ENCODE measurements at places on chromosomes 4 and X.

GRCh38 chr4:5566991-5567390 lies 141.4 kb downstream of the EVC2 start:
- ATAC-seq: no peak

GRCh38 chrX:110401135-110401534 lies 42.5 kb downstream of the RTL9 start:
- ATAC-seq: no peak

GRCh38 chr4:188992706-188993105 lies 853.5 kb downstream of the TRIML1 start:
- no peak for ATAC-seq

DNA sequence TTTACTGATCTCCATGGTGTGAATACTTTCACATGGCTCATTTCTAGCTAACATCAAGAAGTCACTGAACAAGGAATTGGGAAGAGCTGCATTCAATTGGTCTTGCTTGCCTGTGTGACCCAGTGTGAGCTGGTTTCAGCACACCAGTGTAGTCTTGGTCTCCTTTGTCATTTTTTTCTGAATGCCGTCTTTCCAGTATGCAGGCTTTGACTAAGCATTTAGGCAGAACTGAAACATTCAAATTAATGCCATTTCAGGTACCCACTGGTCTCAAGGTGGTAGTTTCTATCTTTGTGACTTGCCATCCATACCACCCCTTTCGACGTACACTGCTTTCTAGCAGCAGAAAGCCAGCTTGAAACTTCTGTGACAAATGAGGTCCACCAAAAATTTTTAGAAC lies 550.5 kb upstream of the BOD1L1 start:
- no peak for ATAC-seq

GRCh38 chrX:136497556-136498052 lies at the start of gene HTATSF1:
Gene HTATSF1, plus strand, starts transcription at chrX:136497592. Its CDS starts 93 bp downstream, at chrX:136497685.
- peak; percentile 43 for ATAC-seq

GRCh38 chrX:150871341-150871811 lies 27.1 kb downstream of the CD99L2 start:
- ATAC-seq: no peak

DNA sequence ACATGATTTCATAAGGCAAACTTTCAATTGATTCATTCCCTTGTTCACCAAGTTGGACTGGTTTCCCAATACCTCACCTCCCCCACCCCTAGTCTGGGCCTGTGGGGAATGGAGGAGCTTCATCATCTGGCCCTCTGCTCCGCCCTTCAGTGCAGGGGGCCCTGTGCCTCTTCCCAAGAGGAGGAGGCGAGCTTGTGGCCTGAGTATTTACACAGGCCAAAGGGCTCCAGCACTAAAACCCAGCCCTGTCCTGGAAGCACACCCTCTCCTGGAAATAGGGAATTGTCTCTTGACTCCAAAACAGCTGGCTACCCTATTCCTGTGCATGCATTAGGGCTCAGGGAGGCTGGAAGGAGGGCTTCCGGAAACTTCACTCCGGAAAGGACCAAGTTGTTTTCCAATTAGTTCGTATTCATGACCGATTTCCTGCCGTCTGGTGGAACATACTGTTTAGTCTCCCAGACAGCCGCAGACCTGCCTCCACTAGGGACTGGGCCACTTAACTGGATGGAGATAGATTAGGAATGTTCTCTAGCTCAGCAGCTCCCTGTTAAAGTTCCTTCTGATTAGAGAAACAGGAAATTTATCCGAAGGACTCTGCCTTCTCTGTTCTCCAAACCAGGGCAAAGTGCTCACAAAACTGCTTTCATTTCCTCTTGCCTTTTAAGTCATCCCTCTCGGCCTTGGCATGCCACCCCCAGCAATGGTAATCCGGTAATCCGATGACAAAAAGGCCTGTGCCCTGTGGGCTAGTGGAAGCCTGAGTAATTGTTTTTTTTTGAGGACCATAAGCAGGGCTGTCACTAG lies 5.8 kb downstream of the SRPX2 start:
- ATAC-seq: no peak

DNA sequence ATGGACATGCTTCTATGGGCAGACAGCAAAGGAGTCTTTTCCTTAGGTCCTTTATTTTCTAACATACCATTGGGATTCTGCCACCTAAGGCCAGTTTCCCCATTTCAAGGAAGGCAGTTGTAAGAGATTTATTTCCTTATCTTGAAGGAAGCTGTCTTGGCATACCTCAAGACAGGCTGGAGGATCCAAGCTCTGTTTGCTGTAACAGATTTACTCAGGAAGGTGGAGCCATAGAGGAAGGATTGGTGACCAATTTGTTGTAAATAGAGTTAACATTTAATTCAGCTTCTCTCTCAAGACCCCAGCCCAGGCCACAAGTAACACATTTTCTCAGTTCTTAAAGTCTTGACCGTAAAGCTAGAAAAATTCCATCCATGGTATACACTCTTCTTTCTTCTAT lies 131.6 kb upstream of the TENM3 start:
- ATAC-seq: no peak

DNA sequence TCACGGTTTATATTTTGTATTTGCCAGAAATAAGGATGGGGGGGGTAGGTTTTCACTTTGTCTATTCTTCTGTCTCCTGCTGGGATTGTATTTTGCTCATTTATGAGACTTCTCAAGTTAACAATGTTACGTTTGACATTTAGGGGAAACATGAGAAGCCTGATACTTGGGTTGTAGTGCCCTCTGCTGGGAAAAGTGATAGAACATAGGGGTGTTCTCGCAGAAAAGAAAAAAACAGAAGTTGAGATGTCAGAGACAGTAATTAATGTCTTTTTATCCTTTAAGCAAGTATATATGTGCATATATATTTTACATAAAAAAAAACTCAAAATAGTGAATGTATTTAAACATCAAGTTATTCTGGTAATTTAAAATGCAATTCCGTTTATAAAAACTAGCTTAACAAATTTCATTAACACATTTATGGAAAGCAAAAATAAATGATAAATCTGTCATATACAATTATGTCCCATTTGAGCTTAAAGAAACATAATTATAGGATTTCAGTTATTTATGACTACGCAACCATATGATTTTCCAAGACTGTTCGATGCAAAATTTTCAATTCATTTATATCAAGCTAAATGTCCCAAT lies 46.0 kb upstream of the TMPRSS11F start:
- peak; percentile 91 for ATAC-seq

GRCh38 chr4:54986095-54986846 lies 139.1 kb downstream of the KDR start:
- no peak for ATAC-seq

DNA sequence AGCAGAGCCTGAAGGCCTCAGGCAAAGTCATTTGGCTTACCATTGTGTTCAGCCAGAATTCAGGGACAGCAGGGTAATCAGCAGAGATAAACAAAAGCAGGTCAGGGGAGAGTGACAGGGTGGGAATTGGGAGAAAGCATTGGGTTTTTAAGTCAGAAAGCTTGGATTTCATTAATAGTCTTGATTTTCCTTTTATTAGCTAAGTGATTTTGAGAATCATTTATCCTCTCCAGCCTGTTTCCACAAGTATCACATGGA lies 410.1 kb downstream of the HNRNPD start:
- ATAC-seq: no peak

DNA sequence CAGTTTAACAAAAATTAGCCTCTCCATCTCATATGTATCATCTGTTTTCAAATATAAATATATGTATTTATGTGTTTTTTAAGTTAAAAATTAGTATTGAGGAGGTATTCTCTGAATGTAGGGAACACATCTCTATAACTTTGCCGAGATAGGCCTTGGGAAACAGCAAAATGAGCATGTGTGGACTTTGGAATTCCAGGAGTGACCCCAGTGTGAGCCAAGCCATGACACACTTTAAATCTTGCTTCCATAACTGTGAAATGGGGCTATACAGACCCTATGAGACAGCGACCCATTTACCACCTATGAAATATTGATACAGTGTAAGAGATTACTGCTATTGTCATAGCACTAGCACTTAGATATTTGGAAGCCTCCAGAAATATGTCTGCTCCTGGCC lies 58.8 kb downstream of the FRMPD4 start:
- ATAC-seq: no peak

- no peak for ATAC-seq
Observed at GRCh38 chrX:85419293-85419692, 39.8 kb upstream of the POF1B start.

GRCh38 chr4:1984406-1985191 lies 24.2 kb downstream of the NELFA start:
- ATAC-seq: peak; percentile 15

DNA sequence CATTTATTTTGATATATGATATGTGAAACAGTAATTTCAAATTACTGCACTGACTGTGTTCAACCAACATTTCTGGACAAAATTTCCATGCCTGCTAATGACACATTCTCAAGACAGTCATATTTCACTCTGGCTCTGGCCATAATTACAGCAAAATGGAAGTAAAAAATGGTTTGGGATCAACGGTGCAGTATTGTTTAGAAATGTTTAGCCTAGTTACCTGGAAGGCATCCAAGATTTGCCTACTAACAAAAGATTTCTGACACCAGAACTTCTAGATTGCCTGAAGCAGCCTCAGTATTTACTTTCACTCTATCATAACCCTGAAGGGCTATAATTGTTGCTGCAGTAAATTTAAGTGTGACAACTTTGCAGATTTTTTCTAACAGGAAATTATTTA lies 416.3 kb downstream of the PCDH10 start:
- no peak for ATAC-seq

- no peak for ATAC-seq
Observed at GRCh38 chr4:176575141-176575730, 217.5 kb downstream of the VEGFC start.

- peak; percentile 95 for ATAC-seq
Observed at GRCh38 chrX:45322382-45322781, 121.7 kb upstream of the DIPK2B start.

- no peak for ATAC-seq
Observed at GRCh38 chrX:132364313-132364712, 124.5 kb downstream of the MBNL3 start.

GRCh38 chr4:60396341-60397049 lies 803.6 kb upstream of the ADGRL3 start:
- ATAC-seq: no peak

GRCh38 chr4:10171055-10171454 lies 54.5 kb upstream of the WDR1 start:
- ATAC-seq: no peak

- no peak for ATAC-seq
Observed at GRCh38 chr4:53967986-53968385, 96.4 kb downstream of the CHIC2 start.

DNA sequence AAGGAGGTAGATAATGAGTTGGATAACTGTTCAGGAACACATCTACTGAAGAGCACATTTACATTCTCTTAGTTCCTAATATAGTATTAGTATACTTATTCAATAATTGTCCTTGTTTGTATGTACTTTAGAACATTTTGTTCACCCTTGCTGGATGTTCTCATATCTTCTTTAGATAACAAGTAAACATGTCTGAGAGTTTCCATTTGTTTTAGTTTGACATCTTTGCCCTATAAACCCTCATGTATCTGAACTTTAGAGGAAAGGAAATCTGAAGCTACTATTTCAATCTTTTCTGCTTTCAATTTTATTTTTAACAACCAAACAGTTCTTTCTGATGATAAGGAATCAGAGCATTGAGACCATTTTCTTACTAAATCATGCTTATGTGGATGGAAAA lies 518.6 kb downstream of the RPA4 start:
- no peak for ATAC-seq

- no peak for ATAC-seq
Observed at GRCh38 chr4:139986689-139987501, 167.1 kb downstream of the MAML3 start.

DNA sequence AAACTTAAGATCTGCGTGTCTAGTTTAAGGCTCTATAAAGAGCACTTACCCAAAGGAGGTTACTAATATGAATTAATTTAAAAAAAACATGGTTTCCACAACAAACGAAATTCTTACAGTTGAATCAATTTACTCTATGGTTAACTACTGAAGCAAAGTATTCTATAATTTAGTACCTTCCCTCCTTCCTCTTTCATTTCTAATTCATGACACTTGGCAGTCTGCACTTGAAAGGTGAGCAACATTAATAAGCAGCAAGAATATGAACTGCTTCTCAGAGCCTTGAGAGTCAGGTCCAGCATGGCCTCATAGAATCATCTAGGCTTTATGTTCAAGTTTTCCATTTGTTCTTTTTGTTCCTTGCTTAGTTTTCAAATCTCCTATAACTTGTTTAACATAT lies 42.7 kb downstream of the TAPT1 start:
- no peak for ATAC-seq

DNA sequence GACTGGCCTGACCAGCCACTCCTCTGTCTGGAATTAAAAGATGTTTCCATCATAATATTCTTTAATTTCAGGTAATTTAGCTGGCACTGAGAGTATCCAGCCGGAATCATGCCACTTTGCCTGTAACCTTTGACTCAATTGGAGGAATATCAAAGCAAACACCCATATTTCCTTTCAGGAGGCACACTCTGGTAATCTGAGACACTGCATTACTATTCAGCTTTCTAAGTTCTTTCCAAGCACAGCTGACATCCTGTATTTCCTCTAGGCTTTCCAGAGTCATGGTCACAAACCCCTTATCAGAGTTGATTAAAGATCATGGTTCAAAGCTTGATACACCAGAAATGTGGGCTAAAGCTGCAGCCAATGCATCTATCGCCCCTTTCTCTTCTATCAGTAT lies 29.3 kb downstream of the INTS12 start:
- ATAC-seq: peak; percentile 84

GRCh38 chr4:186958726-186959350 lies 235.2 kb upstream of the FAT1 start:
- no peak for ATAC-seq

- ATAC-seq: no peak
Observed at GRCh38 chrX:104995546-104995945, 224.9 kb downstream of the TEX13A start.

DNA sequence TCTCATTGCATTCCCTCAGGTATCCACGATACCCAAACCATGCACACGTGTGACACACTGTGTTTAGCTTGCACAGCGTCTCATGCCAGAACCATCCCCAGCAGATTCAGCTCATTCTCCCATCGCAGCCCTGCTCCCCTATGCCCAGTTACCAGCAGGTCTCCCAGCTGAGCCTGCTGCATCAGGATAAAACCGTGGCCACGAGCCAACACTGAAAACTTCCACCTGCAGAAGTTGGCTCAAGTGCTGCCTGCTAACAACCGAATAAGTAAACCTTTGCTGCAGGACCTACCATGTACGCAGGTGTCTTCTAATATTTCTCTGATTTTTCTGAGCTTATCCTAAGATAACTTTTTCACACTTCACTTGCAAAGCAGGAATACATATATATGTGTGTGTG lies 120.4 kb upstream of the STS start:
- ATAC-seq: no peak

Data from SK-N-SH treated with all-trans-retinoic acid at 6 μM for 48 hours (cell line).